GM18507 (cell line): ENCODE measurements at places on chromosomes 6 and 20.

- DNase-seq: no peak
Measured at GRCh38 chr6:5125152-5126006, 40.2 kb downstream of the PPP1R3G start.

- DNase-seq: no peak
Measured at GRCh38 chr6:159305804-159306537, 136.8 kb downstream of the FNDC1 start.

GRCh38 chr6:134060491-134061106 lies 8.2 kb upstream of the SLC2A12 start:
- no peak for DNase-seq

DNA sequence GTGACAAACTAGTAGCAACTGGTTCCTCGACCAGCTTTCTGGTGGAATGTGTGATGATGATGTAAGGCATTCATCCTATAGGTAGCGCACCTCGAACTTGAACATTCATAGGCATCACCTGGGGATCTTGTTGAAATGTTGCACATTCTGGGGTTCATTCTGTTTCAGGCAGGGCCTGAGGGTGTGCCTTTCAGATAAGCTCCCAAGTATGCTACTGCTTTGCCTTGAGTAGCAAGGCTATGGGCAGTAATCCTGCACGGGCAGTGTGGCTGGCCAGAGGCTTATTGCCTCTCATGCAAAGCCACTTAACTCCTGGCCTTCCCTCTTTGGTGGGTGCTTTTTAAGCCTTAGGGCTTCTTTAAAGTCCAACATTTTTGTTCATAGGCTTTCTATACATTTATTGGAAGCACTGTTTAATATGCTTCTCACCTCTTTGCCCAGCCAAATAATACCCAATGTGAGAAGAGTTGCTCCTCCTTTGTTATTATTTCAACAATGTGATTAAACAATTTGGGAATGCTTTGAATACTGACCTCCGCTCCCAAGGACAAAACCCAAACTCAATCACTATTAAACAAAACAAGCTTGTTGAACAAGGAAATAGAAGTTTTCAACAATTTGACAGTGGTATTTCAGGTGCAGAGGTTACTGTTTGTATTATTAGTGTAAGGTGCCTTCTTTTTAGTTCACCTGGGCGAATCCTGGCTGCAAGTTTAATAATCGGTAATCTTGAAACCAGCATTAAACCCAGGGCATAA lies 57.5 kb downstream of the JARID2 start:
- no peak for DNase-seq

DNA sequence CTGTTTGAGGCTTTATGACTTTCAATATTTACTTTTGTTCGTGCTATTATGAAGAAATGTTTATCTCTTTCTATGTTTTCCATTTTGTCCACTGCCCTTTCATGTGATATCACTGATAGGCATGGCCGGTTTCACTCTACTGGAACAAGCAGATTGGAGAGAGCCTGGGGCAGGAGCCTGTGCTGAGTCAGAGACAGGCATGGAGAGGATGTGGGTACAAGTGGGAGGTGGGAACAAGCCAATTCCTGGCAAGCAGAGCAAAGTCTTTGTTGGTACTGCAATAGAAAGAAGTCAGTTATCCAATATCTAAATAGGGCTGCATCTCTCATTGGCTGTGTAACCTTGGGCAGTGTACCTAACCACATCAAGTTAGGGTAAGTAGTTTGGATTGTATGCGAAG lies 545.6 kb upstream of the MAP3K7 start:
- DNase-seq: no peak

DNA sequence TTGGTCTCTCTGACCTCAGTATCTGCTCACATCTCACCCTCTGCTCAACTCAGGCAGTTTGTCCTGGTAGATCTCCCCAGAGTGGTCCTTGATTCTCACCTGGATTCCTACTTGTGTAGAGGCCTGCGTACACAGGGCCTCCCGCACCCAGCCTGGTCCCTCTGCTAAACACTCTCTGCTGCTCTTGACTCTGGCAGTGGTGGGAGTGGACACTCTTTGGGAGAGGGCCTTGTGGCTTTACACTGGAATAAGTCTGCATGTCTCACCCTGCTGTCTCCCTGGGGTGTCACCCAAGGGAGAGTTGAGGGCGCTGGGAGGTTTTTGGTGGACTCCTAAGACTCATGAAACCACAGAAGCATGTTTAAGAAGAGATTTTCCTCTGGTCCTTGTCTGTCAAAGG lies 57.3 kb upstream of the ECI2 start:
- no peak for DNase-seq

- DNase-seq: no peak
Measured at GRCh38 chr6:8059129-8059528, 5.1 kb downstream of the BLOC1S5 start.

GRCh38 chr6:70124882-70125545 lies 177.9 kb downstream of the COL9A1 start:
- no peak for DNase-seq

- no peak for DNase-seq
Measured at GRCh38 chr6:66638099-66638498, 931.1 kb upstream of the EYS start.

GRCh38 chr6:7684843-7685242 lies 41.1 kb upstream of the BMP6 start:
- no peak for DNase-seq

- DNase-seq: peak; percentile 43
Measured at GRCh38 chr20:63896264-63897105, 1.6 kb downstream of the DNAJC5 start.

DNA sequence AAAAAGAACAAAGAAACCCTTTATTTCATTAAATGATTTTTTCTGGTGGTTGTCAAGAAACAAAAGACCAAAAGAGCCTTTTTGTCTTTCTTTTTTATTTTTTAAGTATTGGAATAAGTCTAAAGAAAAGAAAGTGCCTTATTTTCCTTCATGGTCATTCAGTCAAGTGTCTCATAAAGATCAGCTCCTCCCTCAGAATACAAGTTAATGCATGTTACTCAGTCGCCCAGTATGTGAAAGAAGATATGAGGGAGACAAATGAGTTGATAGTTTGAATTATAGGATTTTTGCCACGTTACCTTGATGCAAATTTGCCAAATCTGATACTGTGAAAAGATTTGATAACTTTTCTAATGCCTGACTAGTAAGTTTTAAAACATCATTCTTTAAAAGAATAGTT lies 157.2 kb downstream of the QKI start:
- no peak for DNase-seq

DNA sequence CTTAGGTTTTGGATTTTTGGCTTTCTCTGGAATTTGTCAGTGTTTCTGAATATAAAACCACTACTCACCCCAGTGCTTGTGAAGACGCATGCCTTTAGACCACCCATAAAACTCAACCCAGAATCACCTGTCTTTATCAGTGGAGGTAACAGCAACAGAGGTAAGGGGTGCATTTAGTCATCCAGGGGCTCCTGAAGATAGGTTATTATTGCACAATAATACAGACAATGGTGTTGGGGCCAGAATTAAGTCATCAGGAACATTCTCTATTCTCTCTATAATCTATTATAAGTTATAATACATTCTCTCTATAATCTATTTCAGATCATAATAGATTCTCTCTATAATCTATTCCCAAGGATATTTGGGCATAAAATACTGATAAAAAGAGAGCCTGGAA lies 100.2 kb upstream of the KCNQ5 start:
- no peak for DNase-seq

DNA sequence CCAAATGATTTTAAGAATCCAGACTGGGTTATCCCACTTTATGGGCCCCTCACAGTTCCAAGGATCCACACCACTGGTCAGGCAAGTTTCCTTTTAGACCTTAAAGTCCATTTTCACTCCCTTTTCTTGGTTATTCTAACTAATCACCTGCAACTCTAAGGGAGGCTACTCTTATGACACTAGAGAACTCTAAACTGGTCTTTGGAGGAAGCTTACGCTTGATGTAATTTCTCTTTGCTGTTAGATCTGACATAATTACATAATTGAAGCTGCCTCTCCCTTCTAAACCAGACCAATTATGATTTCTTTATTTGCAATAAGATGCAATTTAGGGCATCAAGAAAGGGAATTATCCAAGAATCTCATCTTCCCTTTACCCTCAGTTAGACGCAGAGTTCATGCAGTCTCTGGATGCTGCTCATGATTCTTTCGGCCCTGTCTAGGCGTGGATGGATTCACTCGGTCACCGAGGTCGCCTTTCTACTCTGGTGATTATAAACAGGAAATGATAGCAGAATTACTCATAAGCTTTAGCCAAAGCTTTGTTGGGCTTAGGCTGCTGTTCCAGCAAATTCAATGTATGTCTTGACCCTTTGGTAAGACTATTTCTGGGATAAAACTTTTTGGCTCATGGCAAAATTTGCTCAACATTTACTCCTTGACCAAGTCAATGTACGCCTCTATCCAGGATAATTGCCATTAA lies 166.4 kb upstream of the PRND start:
- no peak for DNase-seq

DNA sequence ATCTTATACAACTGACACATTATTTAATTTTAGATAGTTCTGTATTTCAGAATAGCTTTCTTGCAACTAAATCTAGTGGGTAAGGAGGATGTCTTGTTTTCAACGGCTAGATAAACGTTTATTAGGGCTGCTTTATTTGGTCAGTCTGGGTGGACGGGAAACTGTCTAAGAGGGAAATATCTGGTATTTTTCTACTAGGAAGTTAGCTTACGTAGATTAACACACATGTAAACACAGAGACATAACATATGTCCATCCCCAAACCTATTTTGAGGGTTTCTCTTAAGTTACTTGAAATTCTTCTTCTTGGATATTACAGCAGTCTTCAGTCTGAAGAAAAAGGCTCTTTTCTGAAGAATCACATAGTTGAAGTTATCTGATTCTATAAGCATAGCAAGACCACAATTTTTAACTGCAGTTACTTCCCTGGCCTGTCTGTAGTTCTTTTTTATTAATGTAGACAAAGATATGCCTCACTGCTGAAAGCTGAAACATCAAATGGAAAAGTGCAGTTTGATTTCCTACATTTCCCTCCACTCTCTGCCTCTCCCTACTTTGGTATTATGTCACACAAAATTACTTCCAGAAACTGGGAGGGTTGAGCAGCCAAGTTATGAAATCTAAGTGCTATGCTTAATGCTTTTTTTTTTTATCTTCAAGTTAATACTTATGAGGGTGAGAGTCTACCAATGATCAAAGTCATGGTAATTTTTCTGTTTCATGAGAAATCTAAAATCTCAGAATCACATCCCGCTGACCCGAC lies 37.4 kb downstream of the PLAGL1 start:
- no peak for DNase-seq

DNA sequence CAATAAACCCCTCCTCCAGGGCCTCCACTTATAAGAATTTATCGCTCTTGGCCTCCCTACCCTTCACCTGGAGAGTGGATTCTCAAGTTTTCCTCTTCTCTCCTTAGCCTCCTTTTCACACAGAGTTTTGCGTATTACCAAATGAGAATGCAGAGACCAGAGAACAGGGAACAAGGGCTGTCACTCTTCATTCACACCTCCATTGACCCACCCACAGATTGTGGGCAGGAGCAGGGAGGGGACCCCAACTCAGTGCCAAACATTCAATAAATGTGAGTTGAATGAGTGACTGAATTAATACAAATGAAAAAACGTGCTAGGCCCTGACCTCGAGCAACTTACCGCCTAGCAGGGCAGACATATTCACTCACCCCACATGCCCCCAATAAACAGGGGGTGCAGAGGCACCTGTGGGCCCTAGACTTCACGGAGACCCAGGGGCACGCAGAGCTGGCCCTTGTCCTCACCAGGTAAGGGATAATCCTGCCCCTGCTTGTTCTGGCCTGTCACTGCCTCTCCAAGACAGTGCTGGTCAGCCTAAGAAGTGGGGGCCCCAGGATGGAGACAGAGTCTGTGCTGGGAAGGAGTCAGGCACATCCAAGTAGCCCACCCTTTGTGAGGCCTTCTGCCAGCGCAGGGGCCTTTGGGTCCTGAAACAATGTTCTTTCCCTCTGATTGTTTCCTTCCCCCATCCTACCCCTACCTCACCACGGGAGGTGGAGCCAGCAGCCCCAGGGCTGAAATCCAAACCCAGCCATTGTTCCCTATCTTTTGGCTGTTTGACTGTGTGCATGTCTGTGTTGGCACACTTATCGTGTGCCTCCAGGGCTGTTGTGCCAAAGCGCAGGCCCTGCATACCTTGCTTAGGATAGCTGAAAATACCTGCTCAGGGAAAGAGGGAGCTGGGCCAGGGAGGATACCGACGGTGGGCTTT lies 8.4 kb upstream of the TJAP1 start:
- no peak for DNase-seq

GRCh38 chr20:45036044-45036755 lies 64.7 kb downstream of the KCNS1 start:
- no peak for DNase-seq

DNA sequence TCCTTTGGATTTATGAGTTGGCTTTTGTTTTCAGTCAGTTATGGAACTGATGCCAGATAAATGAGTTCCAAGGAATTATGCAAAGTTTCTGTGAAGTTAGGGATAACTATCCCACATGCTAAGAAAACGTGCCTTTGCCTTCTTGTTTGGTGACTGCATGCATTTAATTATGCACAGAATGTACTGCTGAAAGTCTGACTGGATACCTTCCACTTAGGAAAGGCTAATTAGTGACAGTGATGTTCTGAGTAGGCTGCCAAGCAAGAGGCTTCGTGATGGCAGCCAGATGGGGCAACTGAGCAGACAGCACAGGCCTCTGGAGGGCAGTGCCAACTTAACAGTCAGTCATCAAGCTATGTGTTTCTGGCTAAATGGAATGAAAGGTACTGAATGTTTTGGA lies 289.9 kb downstream of the CD109 start:
- no peak for DNase-seq

- no peak for DNase-seq
Measured at GRCh38 chr6:50821441-50822077, 2.9 kb downstream of the TFAP2B start.

- DNase-seq: no peak
Measured at GRCh38 chr6:43368259-43369160, 937 bp downstream of the ZNF318 start.

GRCh38 chr6:49855221-49855620 lies 11.1 kb downstream of the CRISP1 start:
- DNase-seq: no peak

- DNase-seq: no peak
Measured at GRCh38 chr6:162777091-162777490, 49.3 kb downstream of the PACRG start.

DNA sequence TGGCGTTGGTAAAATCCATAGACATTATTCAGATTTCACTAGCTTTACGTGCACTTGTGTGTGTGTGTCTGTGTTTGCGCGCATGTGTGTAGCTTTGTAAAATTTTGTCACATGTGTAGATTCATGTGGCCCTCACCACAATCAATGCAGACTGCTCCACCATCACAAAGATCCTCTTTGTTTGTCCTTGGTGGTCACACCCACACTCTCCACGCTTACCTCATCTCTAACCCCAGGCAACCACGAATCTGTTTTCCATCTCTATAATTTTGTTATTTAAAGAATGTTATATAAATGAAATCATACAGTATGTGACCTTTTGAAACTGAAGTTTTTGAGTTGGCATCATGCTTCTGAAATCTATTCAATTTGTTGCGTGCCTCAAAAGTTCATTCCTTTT lies 58.5 kb downstream of the GRM1 start:
- no peak for DNase-seq
